Sigmoid colon (tissue), 7 donors: ENCODE measurements at places on chromosomes 16 and 17. TPM values are rescaled to one million over a fixed set of nuclear protein-coding genes. Genes with fewer than 3 reads are reported as not detected.

SOCS1 gene
- total RNA-seq, result 2.2 TPM

SPIRE2 gene
- 1.8 TPM for total RNA-seq

HOXB2 gene
- total RNA-seq, result 44.9 TPM

MYOCD gene
- 168 TPM for total RNA-seq

PRAC2 gene
- total RNA-seq, result not detected

MED9 gene
- 12.7 TPM for total RNA-seq

SAMD14 gene
- total RNA-seq, result 0.16 TPM

FOXJ1 gene
- not detected for total RNA-seq

TBC1D26 gene
- not detected for total RNA-seq

ABR gene
- 41.7 TPM for total RNA-seq

PHOSPHO1 gene
- total RNA-seq, result not detected

PMFBP1 gene
- not detected for total RNA-seq

CDH5 gene
- 14.3 TPM for total RNA-seq

PYDC1 gene
- not detected for total RNA-seq
